ENCODE measurements at places on chromosomes 2 and 18. TPM values are rescaled to one million over a fixed set of nuclear protein-coding genes. Genes with fewer than 3 reads are reported as not detected.

NETO1 gene
- total RNA-seq: 0.50 TPM

GRCh38 chr2:156430236-156430979, 5.8 kb upstream of the GPD2 start:
- ATAC-seq: no peak

HRH4 gene
- not detected for total RNA-seq

DNA sequence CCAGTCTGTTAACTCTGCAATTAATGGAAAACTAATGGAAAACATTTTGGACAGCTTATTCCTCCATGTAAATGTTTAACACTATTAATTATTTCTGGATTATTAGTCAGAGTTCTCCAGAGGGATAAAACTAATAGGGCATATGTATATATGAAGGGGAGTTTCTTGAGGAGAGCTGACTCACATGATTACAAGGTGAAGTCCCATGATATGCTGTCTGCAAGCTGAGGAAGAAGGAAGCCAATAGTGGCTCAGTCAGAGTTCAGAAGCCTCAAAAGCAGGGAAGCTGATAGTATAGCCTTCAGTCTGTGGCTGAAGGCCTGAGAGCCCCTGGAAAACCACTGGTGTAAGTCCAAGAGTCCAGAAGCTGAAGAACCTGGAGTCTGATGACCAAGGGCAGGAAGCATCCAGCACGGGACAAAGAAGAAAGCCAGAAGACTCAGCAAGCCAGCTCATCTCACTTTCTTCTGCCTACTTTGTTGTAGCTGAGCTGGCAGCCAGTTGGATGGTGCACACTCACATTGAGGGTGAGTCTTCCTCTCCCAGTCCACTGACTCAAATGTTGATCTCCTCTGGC, 136.0 kb downstream of the PTH2R start:
- ATAC-seq: no peak

GRCh38 chr2:215394102-215394805, 41.6 kb downstream of the FN1 start:
- ATAC-seq: no peak

Measured in motor neuron (in vitro differentiated cells).